ENCODE measurements at places on chromosomes 12 and 14. TPM values are rescaled to one million over a fixed set of nuclear protein-coding genes. Genes with fewer than 3 reads are reported as not detected.

ANG gene
- total RNA-seq: 8.4 TPM

GPRC5A gene
- 0.32 TPM for total RNA-seq

PLCZ1 gene
- total RNA-seq: not detected

RERGL gene
- not detected for total RNA-seq

TULP3 gene
- total RNA-seq: 72.3 TPM

CLEC7A gene
- total RNA-seq: not detected

CMTM5 gene
- total RNA-seq: 0.32 TPM

DIO2 gene
- total RNA-seq: 5.8 TPM

RIMBP2 gene
- under 0.01 TPM for total RNA-seq

GNB3 gene
- total RNA-seq: 5.8 TPM

GPD1 gene
- under 0.01 TPM for total RNA-seq

PLEK2 gene
- 2.6 TPM for total RNA-seq

SIX6 gene
- total RNA-seq: 0.16 TPM

SMCO2 gene
- total RNA-seq: not detected

MYO1H gene
- not detected for total RNA-seq

PRICKLE1 gene
- 2.6 TPM for total RNA-seq

NT5DC3 gene
- total RNA-seq: 8.3 TPM

Data from hair follicle dermal papilla cell (primary cell).